Caudate nucleus (tissue), 63 donors: ENCODE measurements at places on chromosomes 3 and 15.
A peak's percentile ranks its signal among the peaks of the same experiment; 100 is the strongest.

DNA sequence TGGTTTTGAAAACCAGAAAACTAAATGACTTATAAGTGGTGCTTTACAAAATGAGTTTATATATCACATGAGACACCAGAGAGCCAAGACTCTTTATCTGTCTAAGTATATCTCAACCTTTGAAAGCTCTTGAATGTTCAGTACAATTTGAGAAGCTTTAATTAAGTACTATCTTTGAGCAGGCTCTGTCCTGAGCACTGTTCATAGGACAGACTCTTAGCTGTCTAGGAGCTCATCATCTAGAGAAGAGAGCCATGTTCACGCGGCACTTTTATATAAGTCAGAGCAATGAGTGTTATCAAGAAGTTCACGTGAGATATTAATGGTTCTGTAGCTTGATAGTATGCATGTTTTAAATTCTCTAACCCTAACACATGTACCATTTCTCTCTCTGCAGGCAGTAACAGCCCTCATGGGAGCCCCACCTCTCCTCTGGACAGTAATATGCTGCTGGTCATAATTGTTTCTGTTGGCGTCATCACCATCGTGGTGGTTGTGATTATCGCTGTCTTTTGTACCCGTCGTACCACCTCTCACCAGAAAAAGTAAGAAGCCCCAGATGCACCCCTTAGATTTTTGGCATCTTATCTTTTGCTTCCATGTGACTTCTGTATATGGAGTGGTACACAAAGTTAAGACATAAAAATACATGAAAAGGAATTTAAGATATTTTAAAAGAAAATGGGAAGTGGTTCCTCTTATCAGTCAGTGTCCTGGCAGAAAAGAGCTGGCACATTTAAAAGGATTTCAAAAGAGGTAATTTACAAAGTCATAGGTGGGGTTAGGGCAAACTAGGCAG lies 86.0 kb downstream of the HCN4 start:
- no peak for DNase-seq

GRCh38 chr3:111691293-111691909 lies 96.3 kb upstream of the ZBED2 start:
- no peak for DNase-seq

GRCh38 chr15:41630616-41631217 lies 29.5 kb upstream of the MGA start:
- no peak for DNase-seq

- no peak for DNase-seq
Measured at GRCh38 chr3:173138026-173138425, 3.0 kb downstream of the SPATA16 start.

GRCh38 chr15:44529864-44530604 lies 6.9 kb upstream of the EIF3J start:
- no peak for DNase-seq

DNA sequence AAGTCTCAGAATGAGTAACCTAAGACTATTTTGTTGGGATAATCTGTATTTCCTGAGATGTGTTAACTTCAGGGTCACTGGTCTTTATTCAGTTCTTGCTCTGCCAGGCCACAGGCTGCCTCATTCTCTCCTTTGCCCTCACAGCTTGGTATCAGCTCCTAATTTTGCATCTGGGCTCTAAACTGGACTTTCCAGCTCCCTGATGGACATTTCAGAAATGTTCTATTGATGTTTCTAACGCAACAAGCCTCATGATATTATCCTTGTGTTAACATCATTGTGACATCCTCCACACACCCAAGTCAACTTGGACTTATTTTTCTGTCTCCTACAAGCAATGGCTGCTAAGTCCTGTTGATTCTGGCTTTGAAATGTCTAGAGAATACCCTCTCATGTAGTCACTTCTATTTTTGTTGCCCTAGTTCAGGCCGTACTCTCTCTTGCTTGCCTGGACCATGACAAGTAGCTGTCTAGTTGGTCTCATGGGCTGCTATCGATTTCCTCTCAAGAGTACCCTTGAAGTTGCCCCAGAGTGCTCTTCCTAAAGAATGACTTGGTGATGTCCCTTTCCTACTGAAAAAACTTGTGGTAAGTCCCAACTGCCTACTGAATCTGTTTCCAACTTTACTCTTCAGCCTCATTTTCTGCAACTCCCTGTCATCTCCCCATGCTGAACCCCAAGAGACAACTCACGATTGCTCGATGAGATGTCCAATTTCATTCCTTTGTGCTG lies 52.7 kb downstream of the CHST2 start:
- DNase-seq, result no peak

DNA sequence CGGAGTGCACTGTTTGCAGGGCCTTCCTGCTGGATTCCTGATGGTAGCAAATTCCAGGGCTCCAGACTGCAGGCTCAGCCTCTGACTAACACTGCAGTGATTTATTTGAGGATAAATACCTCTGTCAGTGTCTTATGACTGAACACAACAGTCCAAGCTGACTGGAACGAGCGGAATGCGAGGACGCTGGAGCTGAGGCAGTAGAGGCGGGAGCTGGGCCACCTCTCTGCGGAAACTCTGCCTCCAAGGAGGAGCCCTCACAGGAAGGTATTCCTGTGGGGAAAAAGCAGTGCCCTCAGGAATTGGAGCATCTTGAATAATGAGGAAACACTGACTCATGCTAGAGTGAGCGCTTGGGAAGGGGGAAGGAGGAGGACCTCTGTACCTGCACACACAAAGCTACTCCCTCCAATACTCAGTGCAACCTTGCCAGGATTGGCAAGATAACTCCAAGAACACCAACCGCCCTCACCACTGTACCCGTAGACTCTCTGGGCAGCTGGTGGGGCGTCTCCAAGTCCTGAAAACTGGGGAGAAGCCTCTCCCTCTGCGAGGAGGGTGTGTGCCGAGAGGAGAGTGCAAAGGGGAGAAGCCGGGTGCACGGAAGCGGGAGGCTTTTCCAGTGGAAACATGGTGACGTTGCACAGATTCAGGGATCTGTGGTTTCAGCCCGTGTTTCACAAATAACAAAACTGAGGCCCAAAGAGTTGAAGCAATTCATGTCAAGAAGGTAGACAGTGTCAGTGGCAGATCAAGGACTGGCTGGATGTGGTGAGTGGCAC lies 43.0 kb downstream of the VGLL4 start:
- no peak for DNase-seq

DNA sequence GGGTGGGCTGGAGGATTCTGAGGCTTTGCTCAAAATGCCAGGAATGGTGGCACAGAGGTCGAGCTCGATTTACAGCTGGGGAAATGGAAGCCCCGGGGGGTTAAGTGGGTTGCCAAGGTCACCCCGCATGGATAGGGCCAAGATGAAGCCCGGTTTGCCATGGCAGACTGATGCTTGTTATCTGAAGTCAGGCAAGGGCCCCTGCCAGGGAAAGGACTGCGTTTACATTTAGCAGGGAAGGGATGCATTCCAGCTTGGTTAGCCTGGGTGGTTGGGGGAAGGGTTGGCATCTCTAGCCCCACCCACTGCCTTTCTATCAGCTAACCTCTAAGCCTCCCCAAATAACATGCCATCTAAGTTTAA lies 79.0 kb downstream of the RPLP1 start:
- DNase-seq, result no peak

- DNase-seq, result peak; percentile 70
Measured at GRCh38 chr3:100334488-100335351, at the start of gene NIT2. Gene NIT2 (plus strand): TSS chr3:100334757. CDS start chr3:100334792, 35 bp downstream.

- no peak for DNase-seq
Measured at GRCh38 chr3:186489507-186489906, 54.7 kb downstream of the CRYGS start.

DNA sequence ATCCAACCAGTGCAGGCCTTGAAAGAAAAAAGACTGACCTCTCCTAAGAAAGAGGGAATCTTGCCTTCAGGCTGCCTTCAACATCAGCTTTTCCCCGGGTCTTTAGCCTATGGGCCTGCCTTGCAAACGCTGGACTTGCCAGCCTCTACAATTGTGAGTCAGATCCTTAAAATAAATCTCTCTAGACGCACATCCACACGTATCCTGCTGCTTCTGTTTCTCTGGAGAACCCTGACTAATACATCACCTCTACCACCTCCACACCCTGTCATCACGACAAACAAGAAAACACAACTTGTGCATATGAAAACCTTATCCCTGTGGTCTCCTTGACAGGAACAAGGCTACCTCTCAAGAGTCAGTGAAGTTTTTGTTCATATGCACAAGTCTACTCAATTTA lies 11.8 kb downstream of the CYFIP1 start:
- DNase-seq, result no peak

- no peak for DNase-seq
Measured at GRCh38 chr3:79161941-79162340, 605.9 kb downstream of the ROBO1 start.
